ENCODE measurements at places on chromosomes 5 and 9.
A peak's percentile ranks its signal among the peaks of the same experiment; 100 is the strongest.

DNA sequence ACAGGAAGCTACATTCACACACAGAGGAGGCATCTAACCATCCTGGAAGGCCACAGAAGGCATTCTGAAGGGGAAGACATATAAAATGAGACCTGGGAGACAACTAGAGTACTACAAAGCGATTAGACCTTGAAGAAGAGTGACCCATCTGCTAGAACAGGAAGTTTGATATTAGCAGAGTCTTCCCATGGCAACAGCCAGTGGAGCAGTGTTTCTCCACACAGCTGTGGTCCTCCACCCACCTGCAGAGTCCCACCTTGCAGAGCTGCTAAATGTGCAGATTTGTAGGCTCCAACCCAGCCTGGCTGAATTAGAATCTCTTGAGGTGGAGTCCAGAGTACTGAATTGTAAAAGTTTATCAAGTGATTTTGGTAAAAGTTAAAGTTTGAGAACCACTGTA is 267.0 kb downstream of the CETN3 start:
- no peak for DNase-seq

- DNase-seq, result no peak
Measured at GRCh38 chr5:64838376-64838775, 69.6 kb downstream of the CWC27 start.

GRCh38 chr5:170737591-170737990 is 45.9 kb upstream of the GABRP start:
- DNase-seq, result no peak

GRCh38 chr9:35841645-35841900 is 12.5 kb downstream of the TMEM8B start:
- no peak for DNase-seq

- DNase-seq, result no peak
Measured at GRCh38 chr5:17331651-17332050, 114.2 kb downstream of the BASP1 start.

- DNase-seq, result no peak
Measured at GRCh38 chr5:138946241-138946623, 71.1 kb upstream of the LRRTM2 start.

- DNase-seq, result peak; percentile 55
Measured at GRCh38 chr5:150778517-150779396, at the start of gene SMIM3. Gene SMIM3 (plus strand): TSS chr5:150778757. CDS start chr5:150795441, 16,684 bp downstream.

GRCh38 chr9:138007918-138008841 is 130.6 kb downstream of the CACNA1B start:
- no peak for DNase-seq

DNA sequence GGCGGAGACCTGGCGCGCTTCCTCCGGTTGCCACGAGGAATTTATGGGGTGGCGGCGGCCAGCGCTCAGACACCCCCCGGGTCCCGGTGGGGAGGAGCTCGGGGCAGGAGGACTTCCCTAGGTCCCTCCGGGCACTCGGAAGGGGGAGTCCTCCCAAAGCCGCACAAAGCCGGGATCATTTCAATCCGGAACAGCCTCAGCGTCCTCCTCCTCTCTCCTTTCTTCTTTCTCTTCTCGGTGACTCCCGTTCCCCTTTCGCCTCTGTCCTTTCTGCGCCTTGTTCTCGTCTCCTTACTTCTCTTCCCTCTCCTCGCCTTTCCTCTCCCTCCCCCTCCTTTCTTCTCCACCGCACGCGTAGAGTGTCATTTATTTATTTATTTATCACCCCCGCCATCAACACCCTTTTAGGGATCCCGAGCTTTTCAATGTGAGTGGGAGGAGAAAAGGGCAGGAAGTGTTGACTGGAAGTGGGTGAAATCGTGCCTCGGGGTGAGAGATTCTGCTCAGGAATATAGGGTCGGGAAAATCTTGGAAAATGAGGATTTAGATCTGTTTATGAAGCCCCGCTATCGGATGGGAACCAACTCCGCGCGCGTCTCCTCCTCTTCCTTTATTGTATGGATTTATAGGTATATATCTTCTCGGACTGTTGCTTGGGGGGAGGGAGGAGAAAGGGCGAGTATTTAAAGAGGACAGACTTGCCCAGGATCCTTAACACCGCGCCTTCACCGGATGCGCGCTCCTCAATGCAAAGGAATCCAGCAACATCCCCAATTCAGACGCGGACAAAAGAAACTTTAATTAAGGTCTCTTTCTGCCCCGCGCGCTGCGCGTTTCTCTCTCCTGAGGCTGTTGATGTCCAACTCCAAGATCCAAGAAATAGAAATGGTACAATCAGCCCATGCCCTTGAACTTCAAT is 2.0 kb upstream of the ZNF462 start:
- no peak for DNase-seq

DNA sequence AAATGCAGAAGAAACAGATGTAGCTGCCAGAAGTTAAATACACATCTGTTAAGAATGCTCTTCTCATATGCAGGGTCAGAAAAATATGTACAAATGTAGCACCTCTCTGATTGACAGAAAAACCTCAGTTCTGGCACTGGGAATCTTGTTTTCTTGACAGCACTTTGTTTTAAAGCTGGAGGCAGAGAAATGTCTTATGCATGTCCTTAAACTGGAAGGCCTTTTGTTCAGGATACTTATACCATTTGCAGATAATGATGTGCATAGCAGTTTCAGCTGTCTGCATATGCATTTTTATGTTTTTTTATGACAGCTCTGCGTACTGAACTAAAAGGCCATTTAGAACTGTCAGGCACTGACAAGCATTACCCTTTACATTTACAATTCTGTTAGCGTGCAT is 567.9 kb downstream of the EBF1 start:
- DNase-seq, result no peak

GRCh38 chr5:181088289-181088688 is 42.7 kb downstream of the OR2V1 start:
- no peak for DNase-seq

GRCh38 chr9:78103971-78104433 is 72.4 kb upstream of the GNAQ start:
- peak; percentile 14 for DNase-seq

GRCh38 chr9:38391278-38392118 is 1.0 kb upstream of the ALDH1B1 start:
- DNase-seq, result no peak

DNA sequence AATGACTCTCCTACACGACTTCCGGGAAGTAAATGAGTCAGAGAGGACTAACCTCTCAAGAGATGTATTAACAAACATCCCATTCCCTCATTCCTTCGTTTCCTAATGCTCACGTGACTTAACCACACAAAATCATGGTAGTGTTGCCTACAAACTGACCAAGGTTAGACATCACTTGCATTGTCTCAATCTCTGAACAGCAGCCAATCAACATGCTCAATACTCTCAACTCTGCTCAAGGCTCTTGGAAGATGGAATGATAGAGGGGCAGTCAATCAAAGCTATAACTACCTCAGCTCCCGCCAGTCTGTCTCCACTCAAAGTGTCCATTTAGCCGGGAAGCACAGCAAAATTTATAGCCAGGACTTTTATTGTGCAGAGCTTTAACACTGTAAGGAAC is 143.8 kb upstream of the PIK3R1 start:
- DNase-seq, result no peak

- DNase-seq, result no peak
Measured at GRCh38 chr9:114016629-114017423, 61.3 kb downstream of the AMBP start.

GRCh38 chr5:149493316-149493715 is 57.9 kb downstream of the CSNK1A1 start:
- no peak for DNase-seq

GRCh38 chr5:137015540-137016116 is 483.5 kb downstream of the SPOCK1 start:
- no peak for DNase-seq

- no peak for DNase-seq
Measured at GRCh38 chr9:81424431-81424830, 264.9 kb downstream of the TLE1 start.

- no peak for DNase-seq
Measured at GRCh38 chr5:61465496-61465895, 133.4 kb downstream of the ZSWIM6 start.

DNA sequence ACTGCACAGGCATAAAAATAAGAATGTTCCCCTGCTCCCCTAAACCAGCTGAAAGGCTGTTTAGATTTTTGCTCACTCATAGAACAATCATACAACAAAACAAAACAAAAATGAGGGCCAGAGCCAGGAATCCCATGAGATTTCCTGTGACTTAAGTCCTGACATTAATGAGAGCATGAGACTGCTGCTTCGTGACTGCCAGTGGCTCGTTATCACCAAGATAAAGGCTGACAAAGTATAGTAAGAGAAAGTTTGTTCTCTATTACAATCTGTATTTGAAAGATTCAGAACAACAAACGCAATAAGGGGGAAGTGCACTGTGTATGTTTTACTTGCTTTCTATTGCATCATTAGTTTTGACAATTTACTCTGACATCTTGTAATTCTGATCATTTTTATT is 837.1 kb upstream of the C9orf72 start:
- no peak for DNase-seq

GRCh38 chr9:110509792-110510191 is 69.7 kb downstream of the SVEP1 start:
- DNase-seq, result no peak

- DNase-seq, result no peak
Measured at GRCh38 chr5:60594715-60595477, 105.1 kb downstream of the DEPDC1B start.

DNA sequence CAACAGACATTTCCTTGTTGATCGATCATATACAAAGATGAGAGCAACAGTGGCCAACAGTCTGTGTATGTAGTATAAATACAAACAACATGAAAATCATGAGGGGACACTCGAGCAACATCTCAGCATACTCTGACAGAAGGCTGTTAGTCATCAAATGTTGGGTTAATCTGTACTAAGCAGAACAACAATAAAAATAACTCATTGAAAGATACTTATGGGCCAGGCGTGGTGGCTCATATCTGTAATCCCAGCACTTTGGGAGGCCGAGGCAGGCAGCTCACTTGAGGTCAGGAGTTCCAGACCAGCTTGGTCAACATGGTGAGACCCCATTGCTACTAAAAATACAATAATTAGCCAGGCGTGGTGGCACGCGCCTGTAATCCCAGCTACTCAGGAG is 67.3 kb downstream of the SCAI start:
- no peak for DNase-seq

GRCh38 chr5:142883025-142883424 is 112.8 kb downstream of the ARHGAP26 start:
- no peak for DNase-seq

DNA sequence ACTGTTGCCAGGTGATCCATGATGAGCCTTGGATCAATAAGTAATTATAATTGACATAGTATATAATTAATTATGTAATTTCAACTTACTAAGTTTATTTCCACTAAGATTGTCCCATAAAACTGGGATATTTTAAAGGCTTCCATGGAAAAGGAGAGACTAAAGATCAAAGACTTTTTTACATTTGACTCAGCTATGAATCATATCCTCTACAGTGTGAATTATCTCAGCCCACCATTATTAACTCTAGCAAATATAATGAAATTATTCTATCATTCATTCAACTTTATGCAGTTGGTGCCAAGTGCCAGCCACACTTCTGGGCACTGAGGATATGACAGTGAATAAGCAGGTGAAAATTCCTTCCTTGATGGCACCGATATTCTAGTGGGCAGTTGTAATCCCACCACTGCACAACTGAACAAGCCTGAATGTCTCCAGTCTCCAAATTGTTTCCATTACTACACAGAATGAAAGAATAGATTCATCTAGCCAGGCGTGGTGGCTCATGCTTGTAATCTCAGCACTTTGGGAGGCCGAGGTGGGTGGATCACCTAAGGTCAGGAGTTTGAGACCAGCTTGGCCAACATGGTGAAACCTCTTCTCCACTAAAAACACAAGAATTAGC is 21.9 kb upstream of the TXN start:
- DNase-seq, result no peak
